ENCODE measurements at places on chromosomes 16 and 17.
A peak's percentile ranks its signal among the peaks of the same experiment; 100 is the strongest.

GRCh38 chr17:77549726-77550366 is 408.7 kb upstream of the TNRC6C start:
- DNase-seq, result no peak

GRCh38 chr16:10761373-10761772 is 17.7 kb downstream of the NUBP1 start:
- DNase-seq, result no peak

GRCh38 chr16:78324649-78325285 is 225.3 kb downstream of the WWOX start:
- DNase-seq, result no peak

GRCh38 chr16:75389096-75389690 is 44.1 kb downstream of the CFDP1 start:
- DNase-seq, result no peak

DNA sequence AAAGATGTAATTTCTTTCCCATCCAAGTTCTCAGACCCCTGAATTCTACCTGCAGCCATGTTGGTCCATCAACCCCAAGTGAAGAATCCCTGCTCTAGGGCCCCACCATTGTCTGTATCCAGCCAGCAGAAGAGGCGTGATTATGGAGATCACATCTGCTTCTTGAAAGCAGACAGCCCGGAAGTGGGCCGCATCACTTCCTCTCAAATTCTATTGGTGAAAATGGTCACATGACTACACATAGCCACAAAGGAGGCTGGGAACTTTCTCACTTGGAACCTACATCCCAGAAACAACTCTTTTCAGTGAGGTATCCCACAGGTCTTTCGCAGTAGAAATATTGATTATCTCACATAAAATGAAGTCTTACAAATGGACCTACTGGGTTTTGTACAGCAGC is 40.1 kb downstream of the IL4R start:
- no peak for DNase-seq

DNA sequence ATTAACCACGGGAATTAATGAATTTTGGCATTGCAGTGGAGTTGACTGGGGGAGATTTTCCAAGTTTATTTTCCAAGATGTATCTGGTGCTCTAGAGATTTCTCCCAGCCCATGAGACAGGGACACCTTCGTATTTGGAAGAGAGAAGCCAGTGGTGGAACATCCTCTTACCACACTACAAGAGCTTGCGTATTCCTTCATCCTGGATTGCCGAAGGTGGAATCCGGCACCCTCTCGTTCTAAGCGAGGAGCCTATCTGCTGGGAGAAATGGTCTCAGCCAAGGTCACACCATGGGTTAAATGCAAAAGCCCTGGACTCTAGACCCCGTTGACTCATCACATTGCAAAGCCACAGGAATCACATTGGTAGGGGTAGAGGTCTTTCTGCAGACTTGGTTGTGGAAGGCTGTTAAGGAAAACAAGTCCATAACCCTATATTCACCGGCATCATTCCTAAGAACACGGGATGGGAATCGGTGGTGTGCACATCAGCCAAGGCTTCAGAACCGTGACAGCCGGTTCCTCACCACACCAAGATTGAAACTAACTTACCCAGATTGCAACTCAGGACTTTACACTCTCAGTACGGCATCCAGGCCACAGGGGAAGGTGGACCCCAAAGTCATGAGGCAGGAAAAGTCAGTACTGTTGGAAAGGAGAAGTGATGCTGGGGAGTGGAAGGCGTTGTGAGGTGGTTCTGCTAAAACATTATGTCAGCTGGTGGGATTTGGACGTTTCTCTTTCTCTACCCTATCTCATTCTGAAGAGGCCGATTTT is 259.8 kb downstream of the CPPED1 start:
- peak; percentile 50 for DNase-seq

DNA sequence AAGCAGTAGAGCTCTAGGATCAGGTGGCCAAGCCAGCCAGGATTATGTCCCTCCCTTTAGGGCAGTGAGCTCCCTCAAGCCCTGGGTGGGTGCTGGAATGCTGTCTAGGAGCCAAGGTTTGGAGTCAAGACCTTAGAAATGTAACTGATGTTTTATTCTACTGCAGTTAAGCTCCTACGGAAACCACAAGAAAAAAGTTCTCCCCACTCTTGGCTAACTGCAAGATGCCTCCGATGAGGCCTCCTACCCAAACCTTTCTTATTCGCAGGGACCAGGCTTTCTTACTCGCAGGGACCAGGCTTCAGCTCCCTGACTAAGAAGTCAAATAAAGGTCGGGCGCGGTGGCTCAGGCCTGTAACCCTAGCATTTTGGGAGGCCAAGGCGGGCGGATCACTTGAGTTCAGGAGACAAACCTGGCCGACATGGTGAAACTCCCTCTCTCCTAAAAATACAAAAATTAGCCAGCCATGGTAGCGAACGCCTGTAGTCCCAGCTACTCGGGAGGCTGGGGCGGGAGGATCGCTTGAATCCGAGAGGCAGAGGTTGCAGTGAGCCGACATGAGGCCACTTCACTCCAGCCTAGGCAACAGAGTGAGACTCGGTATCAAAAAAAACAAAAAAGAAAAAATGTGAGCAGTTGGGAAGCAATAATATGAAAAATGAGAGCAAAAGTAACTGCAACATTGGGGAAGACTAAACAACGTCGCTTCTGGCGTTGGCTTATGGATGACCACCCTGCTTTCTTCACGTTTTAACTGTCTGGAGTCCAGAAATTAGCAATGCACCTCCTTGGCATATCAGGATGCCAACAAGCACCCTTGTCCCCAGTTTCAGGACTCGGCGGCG is 31.7 kb upstream of the ARL4D start:
- no peak for DNase-seq

GRCh38 chr17:57819285-57819684 is 30.6 kb downstream of the MRPS23 start:
- DNase-seq, result no peak

- DNase-seq, result no peak
Measured at GRCh38 chr17:44408786-44409185, 19.3 kb upstream of the ITGA2B start.

GRCh38 chr16:48605518-48606110 is 4.4 kb downstream of the N4BP1 start:
- no peak for DNase-seq

GRCh38 chr16:19696328-19696727 is 21.7 kb downstream of the KNOP1 start:
- peak; percentile 54 for DNase-seq

GRCh38 chr16:68486502-68487202 is 38.3 kb upstream of the SMPD3 start:
- DNase-seq, result no peak

DNA sequence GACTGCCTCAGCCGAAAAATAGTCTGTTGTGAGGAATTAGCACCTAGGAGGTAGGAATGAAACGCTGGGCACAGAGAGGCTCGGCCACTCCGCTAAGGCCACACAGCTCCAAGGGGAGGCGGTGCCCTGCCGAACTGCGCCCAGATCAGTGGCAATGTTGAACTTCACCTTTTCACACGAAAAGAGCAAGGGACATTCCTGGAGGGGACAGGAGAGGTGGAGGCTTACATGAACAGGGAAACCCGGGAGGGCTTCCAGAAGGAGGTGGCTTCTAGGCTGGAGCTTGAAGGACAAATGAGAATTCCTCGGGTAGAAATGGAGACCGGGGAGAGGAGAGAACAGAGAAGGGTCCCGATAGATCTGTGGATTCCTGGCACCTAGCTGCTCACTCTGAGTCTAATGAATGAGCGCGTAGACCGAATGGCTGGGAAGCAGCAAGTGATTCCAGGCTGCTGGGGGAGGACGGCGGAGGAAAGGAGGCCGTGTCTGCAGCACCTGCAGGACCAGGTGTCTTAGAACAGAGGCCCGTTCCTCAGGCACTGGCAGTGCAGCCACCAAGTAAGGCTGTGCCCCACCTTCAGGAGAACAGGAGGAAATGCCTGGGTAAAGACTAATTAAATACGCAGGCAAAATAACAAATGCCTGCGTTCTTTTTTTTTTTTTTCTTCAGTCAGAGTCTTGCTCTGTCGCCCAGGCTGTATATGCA is 722 bp upstream of the SLC38A10 start:
- DNase-seq, result peak; percentile 52

DNA sequence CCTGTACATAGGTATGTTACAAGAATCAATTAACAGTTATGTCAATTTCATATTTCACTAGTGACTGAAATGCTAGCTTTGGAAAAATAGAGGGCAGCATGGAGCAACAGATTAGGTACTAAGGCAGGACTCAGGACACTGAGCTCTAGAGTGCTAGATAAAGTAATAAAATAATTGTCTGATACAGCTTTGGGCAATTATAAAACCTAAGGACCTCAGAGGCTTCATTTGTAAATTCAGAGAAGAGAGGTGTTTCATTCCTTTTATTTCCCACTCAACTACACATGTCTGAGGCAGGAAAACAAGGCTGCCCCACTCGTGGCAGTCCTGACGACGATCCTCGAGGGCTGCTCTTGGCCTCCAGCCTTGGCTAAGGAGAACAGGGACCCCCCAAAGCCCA is 81.5 kb downstream of the CA4 start:
- peak; percentile 63 for DNase-seq

- no peak for DNase-seq
Measured at GRCh38 chr17:57662041-57662440, 83.1 kb downstream of the CCDC182 start.

DNA sequence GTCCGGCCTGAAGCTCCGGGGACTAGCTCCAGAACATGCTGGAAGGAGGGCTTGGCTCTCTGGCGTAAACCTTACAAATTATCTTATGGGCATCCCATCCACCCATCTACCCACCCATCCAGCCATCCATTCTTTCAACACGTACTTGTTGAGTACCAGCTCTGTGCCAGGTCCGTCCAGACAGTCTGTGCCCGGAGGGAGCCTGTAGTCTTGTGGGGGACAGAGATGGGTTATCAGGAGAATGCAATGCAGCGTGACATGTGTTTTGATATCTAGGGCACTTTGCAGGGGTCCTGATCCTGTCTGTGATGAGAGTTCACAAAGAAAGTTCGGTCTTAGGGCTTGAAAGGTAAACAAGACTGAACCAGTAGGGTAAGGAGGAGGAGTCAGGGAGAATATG is 4.1 kb upstream of the SLC13A2 start:
- no peak for DNase-seq

GRCh38 chr16:53052519-53053501 is at the start of gene CHD9NB:
Gene CHD9NB (minus strand): TSS chr16:53052897. CDS start chr16:53044158, 8,739 bp downstream.
- no peak for DNase-seq

- DNase-seq, result no peak
Measured at GRCh38 chr17:81317961-81318605, 23.0 kb upstream of the SLC38A10 start.

GRCh38 chr17:66485309-66485947 is 183.0 kb downstream of the PRKCA start:
- DNase-seq, result no peak

Data from Ammon's horn (tissue), 1 donor.